ENCODE measurements at places on chromosomes 5 and 9.

DNA sequence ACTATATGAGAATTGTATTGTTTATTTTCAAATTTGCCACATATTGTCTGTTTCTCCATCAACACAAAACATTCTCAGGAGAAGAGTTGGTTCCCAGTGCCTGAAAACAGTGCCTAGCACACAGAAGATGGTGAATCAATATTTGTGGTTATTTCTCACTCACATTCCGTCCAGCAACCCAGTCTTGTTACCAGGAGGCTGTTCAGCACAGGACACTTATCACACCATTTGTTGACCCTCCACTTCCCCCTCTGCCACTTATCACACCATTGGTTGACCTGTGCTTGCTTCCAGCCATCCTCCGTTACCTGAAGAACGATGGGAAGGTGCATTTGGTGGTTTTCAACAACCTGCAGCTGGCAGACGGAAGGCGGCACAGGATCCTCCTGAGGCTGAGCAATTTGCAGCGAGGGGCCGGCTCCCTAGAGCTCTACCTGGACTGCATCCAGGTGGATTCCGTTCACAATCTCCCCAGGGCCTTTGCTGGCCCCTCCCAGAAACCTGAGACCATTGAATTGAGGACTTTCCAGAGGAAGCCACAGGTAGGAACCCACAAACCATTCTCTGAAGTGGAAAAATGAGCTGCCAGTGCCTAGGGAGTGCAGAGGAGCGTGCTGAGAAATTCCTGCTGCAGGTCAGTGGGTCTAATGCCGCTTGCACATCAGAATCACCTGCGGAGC lies 20.5 kb downstream of the THBS4 start:
- no peak for DNase-seq

GRCh38 chr5:156681265-156681664 lies 168.8 kb upstream of the PPP1R2B start:
- DNase-seq: no peak

GRCh38 chr9:12469084-12469483 lies 224.1 kb upstream of the TYRP1 start:
- no peak for DNase-seq

DNA sequence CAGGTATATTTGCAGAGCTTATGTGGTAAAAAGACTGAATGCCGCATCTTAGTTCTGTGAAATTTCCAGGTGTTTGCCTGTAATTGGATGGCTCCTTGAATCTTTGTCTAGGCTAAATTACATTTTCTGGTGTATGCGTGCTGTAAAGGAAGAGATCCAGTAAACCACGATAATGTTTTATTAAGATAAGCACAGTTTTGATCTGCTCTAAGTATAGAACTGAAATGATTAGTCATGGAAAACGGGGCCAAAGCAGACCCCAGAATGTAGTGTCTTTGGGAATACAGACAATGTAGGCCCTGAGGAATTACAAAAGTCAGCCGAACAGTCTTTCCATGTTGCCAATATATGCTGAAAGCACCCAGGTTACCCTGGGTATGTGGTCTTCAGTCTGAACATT lies 257.3 kb downstream of the FANCC start:
- no peak for DNase-seq

GRCh38 chr9:119768266-119768665 lies 399.0 kb upstream of the BRINP1 start:
- no peak for DNase-seq

DNA sequence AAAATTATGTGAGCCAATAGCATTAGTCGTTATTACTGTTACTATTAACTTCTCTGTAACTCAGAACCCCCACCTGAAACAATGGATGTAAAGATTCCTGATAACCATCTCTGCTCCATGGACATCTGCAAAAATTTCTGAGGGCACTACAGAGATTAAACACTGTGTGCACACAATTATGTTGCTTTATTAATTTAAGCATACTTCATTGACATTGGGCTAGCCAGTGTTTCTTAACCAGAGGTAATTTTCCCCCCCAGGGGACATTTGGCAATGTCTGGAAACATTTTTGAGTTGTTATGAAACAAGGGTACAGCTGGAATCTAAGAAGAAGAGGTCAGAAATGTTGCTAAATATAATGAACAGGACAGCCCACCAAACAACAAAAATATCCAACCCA lies 19.3 kb downstream of the SLIT3 start:
- DNase-seq: no peak

- no peak for DNase-seq
These were observed 19.1 kb downstream of the CYLC2 start for GRCh38 chr9:103014242-103014641.

- no peak for DNase-seq
These were observed 9.8 kb downstream of the DOCK2 start for GRCh38 chr5:169646856-169647255.

DNA sequence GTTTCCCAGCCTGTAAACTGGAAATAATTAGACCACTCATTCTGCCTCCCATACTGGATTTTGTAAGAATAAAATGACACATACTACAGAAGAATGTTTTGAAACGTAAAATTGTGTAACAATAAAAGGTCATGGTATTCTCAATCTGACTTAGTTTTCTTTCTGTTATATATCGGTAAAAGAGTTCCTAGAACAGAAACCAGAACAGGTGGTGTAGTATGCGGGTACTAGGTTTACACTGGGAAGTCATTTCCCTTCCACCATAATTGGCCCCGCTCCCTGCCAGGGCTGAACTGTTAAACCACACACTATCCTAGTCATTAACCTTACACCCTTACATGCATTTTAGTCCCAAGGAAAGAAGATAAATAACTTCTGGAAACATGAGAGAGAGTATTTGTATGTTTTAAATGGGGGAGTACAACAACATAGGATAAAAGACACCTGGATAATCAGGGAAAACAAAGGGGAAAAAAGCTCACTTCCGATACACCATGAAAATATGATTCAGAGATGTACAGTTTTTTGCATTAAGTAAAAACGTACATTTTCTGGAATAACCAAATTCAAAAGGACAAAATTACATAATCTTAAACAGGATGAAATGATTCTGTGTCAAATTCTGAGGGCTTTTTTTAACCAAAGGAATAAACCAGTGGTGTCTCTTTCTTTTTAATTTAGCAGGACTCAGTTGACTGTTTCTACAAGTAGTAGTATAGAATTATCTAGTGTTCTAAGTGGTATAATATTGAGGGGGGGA lies 199.7 kb downstream of the GLIS3 start:
- no peak for DNase-seq

DNA sequence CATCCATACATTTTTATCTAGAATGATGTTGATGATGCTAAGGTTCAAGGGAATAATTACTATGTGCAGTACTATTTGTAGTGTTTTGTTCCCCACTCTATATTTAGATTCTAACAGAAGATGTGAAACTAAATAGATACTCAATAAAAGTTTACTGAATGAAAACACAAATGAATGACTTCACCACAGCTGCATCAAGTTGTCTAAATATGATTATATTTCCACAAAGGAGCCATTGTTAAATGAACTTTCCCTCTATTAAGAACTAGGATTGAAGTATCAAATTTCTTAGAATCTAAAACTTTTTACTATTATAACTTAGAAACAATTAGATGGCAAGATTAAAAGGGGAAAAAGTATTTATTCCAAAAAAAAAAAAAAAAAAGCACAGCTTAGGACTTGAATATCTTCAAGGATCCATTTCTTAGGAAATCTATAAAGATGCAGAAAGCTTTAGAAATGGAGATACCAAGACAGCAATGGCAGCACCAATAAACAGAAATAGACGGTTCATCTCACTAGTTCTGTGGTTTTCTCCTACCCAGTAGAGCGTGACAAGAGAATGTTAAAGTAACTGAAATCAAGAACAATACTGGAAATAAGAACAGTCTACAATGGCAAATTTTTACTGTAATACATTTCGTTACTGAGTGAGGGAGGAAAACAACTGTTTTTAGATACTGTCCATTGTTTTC lies 347.6 kb downstream of the EBF1 start:
- no peak for DNase-seq

DNA sequence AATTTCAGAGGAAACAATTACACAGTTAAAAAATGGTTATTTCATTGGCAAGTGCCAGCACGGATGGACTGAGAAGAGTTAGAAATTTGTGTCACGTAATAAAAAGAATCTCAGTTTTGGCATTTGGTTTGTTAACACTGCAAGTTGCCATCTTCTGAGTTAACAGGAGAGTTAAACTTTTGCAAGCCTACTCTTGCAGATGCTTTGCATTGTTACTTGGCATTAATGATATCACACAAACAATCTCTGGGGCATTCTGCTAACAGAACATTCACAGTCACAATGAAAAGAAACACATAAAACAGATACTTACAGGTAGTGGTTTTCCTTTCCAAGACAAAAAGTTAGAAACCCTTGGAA lies 647 bp downstream of the FREM1 start:
- no peak for DNase-seq

GRCh38 chr9:19799784-19800183 lies 10.9 kb upstream of the SLC24A2 start:
- no peak for DNase-seq

DNA sequence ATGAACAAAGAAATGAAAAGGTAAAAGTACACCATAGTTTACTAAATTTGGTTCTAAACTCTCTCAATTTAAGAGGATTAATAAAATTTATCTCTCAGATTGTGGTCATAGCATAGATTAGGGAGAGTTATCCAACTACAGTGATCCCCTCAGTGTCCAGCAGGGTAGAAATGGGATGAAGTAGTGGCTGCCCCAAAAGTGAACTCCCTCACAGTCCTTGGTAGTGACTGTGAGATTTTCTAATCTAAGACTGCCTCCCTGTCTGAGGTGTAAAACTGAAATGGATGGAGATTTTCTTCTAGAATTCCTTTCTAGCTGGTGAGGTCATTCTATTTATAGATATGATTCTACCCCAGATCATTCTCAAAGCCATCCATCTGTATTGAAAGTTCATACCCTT lies 455.5 kb downstream of the ACTL7B start:
- DNase-seq: no peak

DNA sequence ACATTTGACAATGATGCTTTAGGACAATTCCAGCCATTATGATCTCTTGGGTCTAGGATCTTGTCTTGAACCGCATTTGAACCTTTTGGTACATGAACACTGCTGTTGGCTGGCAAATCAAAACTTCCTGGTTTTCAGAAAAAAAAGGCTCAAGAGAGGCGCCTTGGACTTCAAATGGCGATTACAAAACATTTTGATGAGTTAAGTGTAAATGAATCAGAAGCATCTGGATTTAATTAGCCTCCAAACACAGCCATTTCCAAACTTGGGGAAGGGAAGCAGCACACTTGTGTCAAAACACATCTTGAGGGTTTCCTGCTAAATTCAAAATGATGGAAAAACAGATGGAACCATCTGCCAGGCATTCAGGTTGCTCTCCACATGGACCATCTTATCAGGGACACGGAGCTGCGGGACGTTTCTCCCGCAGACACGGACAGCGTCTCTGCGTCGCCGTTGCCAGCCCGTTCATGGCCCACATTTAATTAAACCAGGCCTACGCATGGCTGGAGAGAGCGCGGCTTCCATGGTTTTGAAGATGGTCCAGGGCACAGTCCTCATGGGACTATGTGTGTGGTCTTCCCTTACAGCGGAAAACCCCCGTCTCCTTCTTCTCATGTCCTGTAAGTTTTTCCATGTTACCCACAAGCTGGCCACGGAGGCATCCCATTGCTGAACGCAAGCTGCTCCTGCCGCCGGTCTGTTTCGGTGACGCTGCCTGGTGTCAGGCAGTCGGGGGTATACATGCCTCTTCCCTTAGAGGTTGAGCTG lies 55.8 kb upstream of the PTCH1 start:
- no peak for DNase-seq

DNA sequence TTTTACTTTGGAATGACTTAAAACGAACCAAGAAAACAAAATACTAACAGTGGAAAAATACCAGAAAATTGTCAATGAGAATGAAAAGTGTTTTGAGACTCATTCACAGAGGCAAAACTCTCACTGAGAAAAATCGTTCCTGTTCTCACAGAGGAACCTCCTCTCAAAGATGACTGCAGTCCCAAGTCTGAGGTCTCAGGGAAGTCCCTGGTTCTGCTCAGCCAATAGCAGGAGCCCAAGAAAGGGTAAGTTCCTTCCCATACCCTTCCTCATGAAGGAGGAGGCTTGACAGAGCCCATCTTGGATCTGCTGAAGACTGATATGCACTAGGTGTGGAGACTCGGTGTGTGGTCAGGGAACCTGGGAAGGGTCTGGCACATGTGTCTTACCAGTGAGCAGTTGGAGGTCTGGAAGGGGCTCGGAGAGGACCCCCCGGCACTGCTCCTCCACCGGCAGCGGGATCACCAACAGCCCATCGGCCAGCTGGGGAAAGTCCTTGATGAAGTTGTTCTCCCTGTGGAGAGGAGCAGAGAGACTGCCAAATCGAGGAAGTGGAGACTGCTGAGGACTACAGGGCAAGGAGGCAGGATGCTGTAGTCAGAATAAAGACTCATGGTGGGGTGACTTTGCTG lies 46.0 kb downstream of the TRIM32 start:
- DNase-seq: no peak

DNA sequence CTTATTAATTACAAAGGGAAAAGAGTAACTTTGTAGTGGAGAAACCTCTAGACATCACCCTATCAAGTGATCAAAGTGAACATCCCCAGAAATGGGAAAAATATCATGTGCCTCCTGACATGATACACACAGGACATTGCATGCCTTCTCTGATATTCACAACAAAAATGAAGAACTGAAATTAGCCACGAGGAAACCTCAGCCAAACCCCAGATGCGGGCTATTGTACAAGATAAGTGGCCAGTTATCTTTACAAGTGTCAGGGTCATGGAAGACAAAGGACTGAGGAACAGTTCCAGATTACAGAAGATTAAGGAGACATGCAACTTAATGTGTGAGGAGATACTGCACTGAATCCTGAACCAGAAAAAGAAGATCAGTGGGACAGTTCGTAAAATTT lies 23.8 kb upstream of the NPM1 start:
- DNase-seq: no peak

- DNase-seq: no peak
These were observed 64.4 kb downstream of the C9orf85 start for GRCh38 chr9:71975833-71976232.

GRCh38 chr9:99595796-99596195 lies 225.9 kb upstream of the NR4A3 start:
- DNase-seq: no peak

- DNase-seq: no peak
These were observed 1.9 kb downstream of the HOMER1 start for GRCh38 chr5:79512049-79512448.

- DNase-seq: no peak
These were observed 137.3 kb downstream of the FSTL4 start for GRCh38 chr5:133474851-133475590.

DNA sequence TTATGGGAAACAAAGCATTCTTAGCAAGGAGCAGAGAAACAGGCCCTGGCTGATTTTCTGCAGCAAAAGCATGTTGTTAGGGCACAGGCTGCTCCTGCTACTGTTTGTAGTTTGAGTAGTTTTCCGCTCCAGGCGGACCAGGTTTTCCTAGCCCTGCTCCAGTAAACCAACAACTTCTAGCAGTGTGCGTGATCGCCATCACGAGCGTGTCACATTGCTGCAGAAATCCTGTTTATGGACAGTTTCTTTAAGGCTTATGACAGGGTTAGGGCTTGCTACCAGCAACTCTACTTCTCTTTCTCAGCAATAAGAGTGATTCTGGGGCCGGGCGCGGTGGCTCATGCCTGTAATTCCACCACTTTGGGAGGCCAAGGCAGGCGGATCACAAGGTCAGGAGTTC lies 803.9 kb upstream of the CDH10 start:
- no peak for DNase-seq

GRCh38 chr9:110671849-110672248 lies 3.3 kb downstream of the MUSK start:
- DNase-seq: no peak

GRCh38 chr5:8538821-8539220 lies 669.9 kb downstream of the MTRR start:
- no peak for DNase-seq
